Small intestine (tissue), 16 donors: ENCODE measurements at places on chromosomes 2 and 18. TPM values are rescaled to one million over a fixed set of nuclear protein-coding genes. Genes with fewer than 3 reads are reported as not detected.

- DNase-seq, result no peak
Observed at GRCh38 chr18:75784390-75784789, 356.9 kb upstream of the SMIM21 start.

DNA sequence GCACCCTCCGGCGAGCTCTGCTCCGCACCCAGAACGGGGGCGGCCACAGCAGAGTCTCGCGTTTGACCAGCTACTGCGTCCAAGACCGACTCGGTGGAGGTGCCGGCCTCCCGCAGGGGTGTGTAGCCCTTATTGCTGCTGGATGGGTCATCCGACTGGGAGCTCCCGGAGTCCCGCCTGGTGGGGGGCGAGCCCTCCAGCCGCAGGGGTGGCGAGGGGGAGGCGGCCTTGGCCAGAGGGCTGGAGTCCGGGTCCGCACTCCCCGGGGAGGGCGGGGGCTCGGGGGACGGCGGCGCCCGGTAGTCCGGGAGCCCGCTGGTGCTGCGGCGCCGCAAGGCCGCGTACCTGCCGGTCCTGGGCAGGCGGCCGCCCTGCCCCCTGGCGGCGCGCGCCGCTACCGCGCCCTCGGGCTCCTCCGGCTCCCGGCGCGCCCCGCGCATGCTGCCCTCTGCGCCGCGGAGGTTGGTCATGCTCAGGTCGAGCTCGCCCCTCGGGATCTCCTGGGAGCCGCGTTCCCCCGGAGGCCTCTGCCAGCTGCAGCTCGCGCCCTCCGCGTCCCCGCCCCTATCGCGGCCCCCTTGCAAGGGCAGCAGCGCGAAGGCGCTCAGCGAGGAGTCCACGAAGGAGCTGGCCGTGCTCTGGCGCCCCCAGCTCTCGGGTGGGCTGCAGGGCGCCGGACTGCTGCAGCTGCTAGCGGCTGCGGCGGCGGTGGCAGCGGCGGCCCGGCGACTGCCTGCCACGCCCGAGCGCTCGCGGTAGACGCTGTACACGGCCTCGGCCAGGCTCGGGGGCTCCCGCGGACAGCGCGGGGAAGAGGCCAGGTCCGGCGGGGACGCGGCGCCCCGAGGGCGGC lies 4.8 kb downstream of the TMEM200C start:
- DNase-seq, result peak; percentile 74

GRCh38 chr2:168601741-168602140 lies 145.7 kb downstream of the CERS6 start:
- DNase-seq, result no peak

REEP1 gene
- polyA plus RNA-seq, result 16.8 TPM

CFAP221 gene
- 2.2 TPM for polyA plus RNA-seq

SLC38A11 gene
- polyA plus RNA-seq, result 0.27 TPM

SNORC gene
- 6.3 TPM for polyA plus RNA-seq
